Naive thymus-derived CD4-positive, alpha-beta T cell (primary cell): ENCODE measurements at places on chromosomes 12 and 14. TPM values are rescaled to one million over a fixed set of nuclear protein-coding genes. Genes with fewer than 3 reads are reported as not detected.

DNA sequence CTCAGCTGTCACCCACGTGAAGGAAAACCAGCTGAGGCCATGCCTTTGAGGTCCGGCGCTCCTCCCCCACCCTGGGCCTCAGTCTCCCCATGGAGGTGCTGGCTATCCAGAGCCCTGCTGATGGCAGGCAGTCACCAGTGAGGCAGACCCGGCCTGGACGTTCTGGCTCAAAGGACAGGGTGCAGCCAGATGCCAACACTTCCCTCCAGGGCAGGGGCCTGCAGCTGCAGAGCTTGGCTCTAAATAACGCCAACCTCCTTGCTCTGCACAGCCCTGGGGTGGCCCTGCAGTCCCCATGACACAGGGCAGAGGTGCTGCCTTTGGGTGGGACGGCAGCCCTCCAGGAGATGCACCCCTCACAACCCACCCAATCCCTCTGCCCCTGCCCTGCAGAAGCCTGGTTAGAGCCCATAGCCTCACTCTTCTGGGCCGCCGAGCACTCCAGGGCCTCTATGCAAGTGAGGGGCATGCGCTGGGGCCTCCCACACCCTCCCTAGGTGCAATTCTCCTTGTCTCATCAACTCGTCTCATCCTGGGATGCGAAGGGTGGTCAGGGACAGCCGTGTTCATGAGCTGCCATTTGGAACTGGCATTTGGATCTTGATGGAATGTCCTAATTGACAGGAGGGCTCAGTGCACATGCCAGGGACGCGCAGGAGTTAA lies 30.4 kb downstream of the CCDC85C start:
- no peaks in the 10 kb centered on the region for H3K36me3 ChIP-seq
- no peak overlapping the region for H3K4me3 ChIP-seq
- H3K27me3 ChIP-seq: no peaks in the 10 kb centered on the region
- no peaks in the 10 kb centered on the region for H3K4me1 ChIP-seq

GRCh38 chr12:89173678-89174077 lies 178.6 kb downstream of the DUSP6 start:
- H3K36me3 ChIP-seq: no peaks in the 10 kb centered on the region
- no peaks in the 10 kb centered on the region for H3K4me1 ChIP-seq
- H3K27me3 ChIP-seq: no peaks in the 10 kb centered on the region
- DNase-seq: no peak
- no peak overlapping the region for H3K4me3 ChIP-seq

Gene PRPH
- not detected for total RNA-seq

- no peaks in the 10 kb centered on the region for H3K36me3 ChIP-seq
- H3K4me1 ChIP-seq: peaks cover 26% of the 10 kb centered on the region
- H3K27ac ChIP-seq: peak overlapping the region; percentile 80
These were observed 43.4 kb upstream of the CFAP54 start for GRCh38 chr12:96445691-96446583.

GRCh38 chr14:53807108-53807507 lies 149.5 kb downstream of the BMP4 start:
- no peaks in the 10 kb centered on the region for H3K36me3 ChIP-seq
- H3K27me3 ChIP-seq: no peaks in the 10 kb centered on the region
- H3K4me1 ChIP-seq: no peaks in the 10 kb centered on the region
- H3K27ac ChIP-seq: no peak overlapping the region

Gene PROX2
- total RNA-seq: not detected

Gene LEMD3
- 52.2 TPM for total RNA-seq

Gene HVCN1
- 10.9 TPM for total RNA-seq

Gene RD3L
- total RNA-seq: not detected

GRCh38 chr12:94174576-94174975 lies 26.2 kb downstream of the PLXNC1 start:
- peak; percentile 36 for DNase-seq
- H3K27me3 ChIP-seq: no peaks in the 10 kb centered on the region
- H3K4me1 ChIP-seq: peaks cover 9% of the 10 kb centered on the region

- no peak within 1 kb of the TSS for H3K4me3 ChIP-seq
- DNase-seq: no peak
- H3K4me1 ChIP-seq: no peaks in the 10 kb centered on the region
- H3K27ac ChIP-seq: no peak within 1 kb of the TSS
These were observed at the start of gene A2M for GRCh38 chr12:9115731-9116559. Gene A2M, minus strand, starts transcription at chr12:9115919. Its CDS starts 70 bp downstream, at chr12:9115849.

DNA sequence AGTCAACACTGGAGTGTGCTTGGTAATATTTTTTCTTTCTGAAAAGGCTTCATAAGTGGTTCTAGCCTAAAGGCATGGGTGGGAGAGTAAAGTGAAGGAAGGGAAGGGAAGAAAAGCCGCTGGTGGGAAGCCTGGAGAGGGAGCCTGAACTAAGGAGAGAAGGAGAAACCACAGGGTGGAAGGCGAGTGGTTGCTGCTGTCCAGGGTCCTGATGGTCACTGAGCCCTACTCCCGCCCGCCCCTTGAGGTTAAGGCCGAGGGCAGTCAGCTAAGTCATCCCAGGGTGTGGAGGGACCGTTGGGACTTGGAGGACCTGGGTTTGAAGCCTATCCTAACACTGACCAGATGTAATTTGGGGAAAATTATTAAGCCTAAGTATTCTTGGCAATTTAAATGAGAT lies 189.1 kb downstream of the PIWIL1 start:
- no peaks in the 10 kb centered on the region for H3K36me3 ChIP-seq
- H3K4me3 ChIP-seq: no peak overlapping the region
- no peaks in the 10 kb centered on the region for H3K4me1 ChIP-seq
- DNase-seq: no peak
- no peaks in the 10 kb centered on the region for H3K27me3 ChIP-seq
- no peak overlapping the region for H3K27ac ChIP-seq

Gene IFNG-AS1
- total RNA-seq: 2.4 TPM

DNA sequence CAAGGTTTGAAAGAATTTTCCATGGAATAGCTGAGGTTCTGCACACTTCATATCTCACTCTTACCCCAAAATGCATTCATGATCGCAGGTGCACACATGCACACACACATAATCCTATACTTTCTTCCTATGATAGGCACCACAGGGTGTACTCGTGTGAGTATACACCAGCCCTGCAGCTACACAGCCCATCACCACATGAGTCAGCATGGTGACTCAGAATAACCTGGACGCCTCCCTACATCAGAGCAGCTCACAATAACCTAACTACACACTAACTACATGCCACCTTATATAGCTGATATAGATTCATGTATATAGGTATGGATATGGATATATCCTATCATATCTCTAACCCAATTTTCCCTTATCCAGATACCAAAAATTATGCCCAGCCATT lies 850.2 kb upstream of the TMEM132C start:
- H3K36me3 ChIP-seq: no peaks in the 10 kb centered on the region
- no peaks in the 10 kb centered on the region for H3K4me1 ChIP-seq
- no peak for DNase-seq
- H3K4me3 ChIP-seq: no peak overlapping the region
- no peaks in the 10 kb centered on the region for H3K27me3 ChIP-seq
- no peak overlapping the region for H3K27ac ChIP-seq

- H3K27me3 ChIP-seq: peaks cover 6% of the 10 kb centered on the region
- DNase-seq: no peak
- H3K36me3 ChIP-seq: no peaks in the 10 kb centered on the region
- H3K4me3 ChIP-seq: no peak overlapping the region
- no peak overlapping the region for H3K27ac ChIP-seq
- H3K4me1 ChIP-seq: no peaks in the 10 kb centered on the region
These were observed 922 bp downstream of the TBX5 start for GRCh38 chr12:114404926-114405518.

- no peak overlapping the region for H3K4me3 ChIP-seq
- no peak overlapping the region for H3K27ac ChIP-seq
- H3K27me3 ChIP-seq: no peaks in the 10 kb centered on the region
- H3K36me3 ChIP-seq: no peaks in the 10 kb centered on the region
- no peak for DNase-seq
These were observed 104.2 kb upstream of the MAP1LC3B2 start for GRCh38 chr12:116454950-116455447.

GRCh38 chr12:132366341-132366861 lies 37.0 kb upstream of the GALNT9 start:
- no peaks in the 10 kb centered on the region for H3K4me1 ChIP-seq
- no peak for DNase-seq
- H3K36me3 ChIP-seq: no peaks in the 10 kb centered on the region
- no peak overlapping the region for H3K27ac ChIP-seq
- H3K4me3 ChIP-seq: no peak overlapping the region

Gene RNASE1
- 19.0 TPM for total RNA-seq

- no peaks in the 10 kb centered on the region for H3K36me3 ChIP-seq
- H3K27ac ChIP-seq: no peak overlapping the region
- no peak for DNase-seq
- H3K4me3 ChIP-seq: no peak overlapping the region
These were observed 250.5 kb downstream of the AACS start for GRCh38 chr12:125315771-125316170.

Gene C12orf54
- not detected for total RNA-seq

DNA sequence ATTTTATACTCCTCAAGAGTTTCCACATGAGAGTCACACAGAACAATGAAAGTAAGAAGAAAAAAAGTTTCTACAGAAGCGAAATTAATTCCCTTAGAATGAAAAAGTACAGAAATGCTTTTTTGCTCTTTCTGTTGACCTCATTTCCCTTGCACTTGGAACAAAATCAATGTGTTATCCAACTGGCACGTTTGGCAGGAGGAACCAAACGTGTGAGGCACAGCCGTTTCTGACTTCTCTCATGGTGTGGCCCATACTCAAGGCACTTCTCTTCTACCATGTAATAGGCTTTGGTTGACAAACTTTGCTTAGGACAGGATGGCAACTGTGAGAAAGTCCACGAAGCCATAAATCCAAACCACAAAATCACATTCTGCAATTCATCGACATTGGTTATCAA lies 297.0 kb downstream of the FUT8 start:
- H3K36me3 ChIP-seq: no peaks in the 10 kb centered on the region
- DNase-seq: no peak
- no peak overlapping the region for H3K4me3 ChIP-seq
- H3K27me3 ChIP-seq: no peaks in the 10 kb centered on the region

DNA sequence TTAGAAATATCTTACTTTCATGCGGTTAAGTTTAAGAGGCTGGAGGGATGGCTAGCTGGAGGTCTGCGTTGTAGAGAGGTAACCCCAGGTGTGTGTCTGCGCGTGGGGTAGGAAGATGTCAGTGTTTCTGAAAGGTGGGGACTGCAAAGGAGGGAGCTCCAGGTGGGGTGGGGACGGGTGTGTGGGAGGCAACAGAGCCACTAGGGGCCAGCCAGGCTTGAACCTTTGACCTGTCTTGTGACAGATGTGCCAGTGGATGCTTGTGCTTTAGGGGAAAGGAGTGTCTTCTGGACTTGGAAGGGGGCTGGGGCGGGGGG lies 841 bp downstream of the GLI1 start:
- no peak overlapping the region for H3K4me3 ChIP-seq
- H3K4me1 ChIP-seq: peaks cover 21% of the 10 kb centered on the region
- H3K36me3 ChIP-seq: no peaks in the 10 kb centered on the region
- H3K27ac ChIP-seq: no peak overlapping the region

GRCh38 chr14:104282332-104283196 lies 144.2 kb downstream of the KIF26A start:
- no peak overlapping the region for H3K27ac ChIP-seq
- H3K36me3 ChIP-seq: no peaks in the 10 kb centered on the region
- no peaks in the 10 kb centered on the region for H3K4me1 ChIP-seq
- DNase-seq: no peak
- no peak overlapping the region for H3K4me3 ChIP-seq

Gene RHEBL1
- total RNA-seq: 3.3 TPM

DNA sequence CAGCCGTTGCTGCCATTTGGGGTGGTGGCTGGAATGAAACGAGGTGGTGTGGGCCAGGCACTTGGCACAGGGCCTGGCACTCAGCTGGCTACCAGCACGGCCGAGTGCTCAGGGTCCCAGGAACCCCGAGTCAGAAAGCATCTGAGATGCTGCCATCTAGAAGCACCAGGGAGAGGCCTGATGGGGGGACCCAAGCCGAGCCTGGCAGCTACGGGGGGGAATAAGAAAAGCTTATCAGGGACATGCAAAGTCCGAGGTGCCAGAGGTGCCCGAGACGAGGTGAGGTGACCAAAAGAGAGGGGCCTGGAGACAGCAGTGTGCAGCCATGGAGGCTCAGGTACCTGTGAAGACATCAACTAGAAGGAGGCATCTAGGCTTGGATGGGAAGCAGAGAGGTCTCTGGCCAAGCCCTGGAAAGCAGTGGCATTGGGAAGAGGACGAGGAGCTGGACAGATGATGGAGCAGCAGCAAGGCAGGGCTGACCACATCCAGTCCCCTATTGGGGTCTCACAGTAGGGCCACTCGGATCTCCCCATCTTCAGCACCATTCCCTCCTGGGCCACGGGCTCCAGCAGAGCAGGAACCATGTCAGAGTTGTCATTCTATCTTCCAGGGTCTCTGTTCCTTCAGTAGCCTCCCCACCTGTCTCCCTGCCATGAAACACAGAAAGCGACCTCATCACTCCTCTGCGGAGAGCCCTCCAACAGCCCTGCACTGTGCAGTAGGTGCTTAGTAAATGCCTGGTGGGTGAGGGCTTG lies 59.3 kb upstream of the DIO3 start:
- no peak overlapping the region for H3K27ac ChIP-seq
- no peaks in the 10 kb centered on the region for H3K36me3 ChIP-seq
- DNase-seq: no peak
- no peaks in the 10 kb centered on the region for H3K4me1 ChIP-seq

- no peak overlapping the region for H3K4me3 ChIP-seq
- no peak overlapping the region for H3K27ac ChIP-seq
- DNase-seq: no peak
- H3K36me3 ChIP-seq: no peaks in the 10 kb centered on the region
- no peaks in the 10 kb centered on the region for H3K27me3 ChIP-seq
These were observed 233.3 kb downstream of the CCDC59 start for GRCh38 chr12:82124711-82125380.

Gene SDSL
- total RNA-seq: 0.92 and 1.3 TPM in 2 replicates

DNA sequence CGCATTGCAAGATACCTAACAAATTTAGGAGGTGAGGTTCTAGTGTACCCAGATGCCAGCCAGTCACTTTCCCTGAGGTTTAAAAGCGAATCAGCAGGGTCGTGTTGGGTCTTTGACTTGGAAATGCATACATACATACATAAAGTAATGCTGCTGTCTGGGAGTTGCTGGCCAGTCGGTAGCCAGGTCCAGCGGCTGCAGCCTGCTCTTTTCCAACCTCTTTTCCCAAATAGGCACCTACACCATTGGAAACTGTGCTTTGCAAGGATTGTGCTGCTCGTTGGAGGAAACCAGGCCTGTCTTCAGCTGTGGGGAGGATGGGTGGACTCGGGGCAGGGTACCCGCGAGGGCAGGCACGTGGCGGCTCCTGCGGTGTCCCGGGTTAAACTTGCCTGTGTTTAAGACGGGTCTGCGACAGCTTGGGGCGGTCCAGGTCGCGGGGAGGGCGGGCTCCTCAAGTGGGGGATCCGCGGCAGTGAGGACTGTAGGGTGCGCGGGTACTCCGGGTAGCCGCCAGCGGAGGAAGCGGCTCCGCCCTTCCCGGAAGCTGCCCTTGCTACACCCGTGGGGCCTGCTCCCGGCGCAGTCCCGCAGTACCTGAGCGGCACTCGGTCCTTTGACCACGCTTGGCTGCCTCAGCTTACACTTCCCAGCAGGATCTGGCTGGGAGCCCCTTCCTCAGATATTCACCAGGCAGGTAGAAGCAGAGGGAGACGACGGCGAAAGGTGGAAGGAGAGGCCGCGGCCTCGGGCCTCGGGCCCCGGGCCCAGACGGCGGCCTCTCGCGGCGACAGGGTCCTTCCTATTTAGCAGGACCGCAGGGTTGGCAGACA lies 2.7 kb downstream of the TTC6 start:
- no peak overlapping the region for H3K4me3 ChIP-seq
- H3K27ac ChIP-seq: no peak overlapping the region
- H3K27me3 ChIP-seq: peaks cover 11% of the 10 kb centered on the region
- H3K36me3 ChIP-seq: no peaks in the 10 kb centered on the region

Gene OR6C2
- not detected for total RNA-seq
